ENCODE measurements at places on chromosomes 1 and 21. TPM values are rescaled to one million over a fixed set of nuclear protein-coding genes. Genes with fewer than 3 reads are reported as not detected.

The U2AF1 gene
- polyA plus RNA-seq, result 43.5 TPM

The MAEL gene
- polyA plus RNA-seq, result 2.7 TPM

The CFHR5 gene
- polyA plus RNA-seq, result not detected

The TMPRSS15 gene
- polyA plus RNA-seq, result 0.26 TPM

GRCh38 chr1:56189454-56189853, 389.9 kb downstream of the PLPP3 start:
- no peak for DNase-seq

DNA sequence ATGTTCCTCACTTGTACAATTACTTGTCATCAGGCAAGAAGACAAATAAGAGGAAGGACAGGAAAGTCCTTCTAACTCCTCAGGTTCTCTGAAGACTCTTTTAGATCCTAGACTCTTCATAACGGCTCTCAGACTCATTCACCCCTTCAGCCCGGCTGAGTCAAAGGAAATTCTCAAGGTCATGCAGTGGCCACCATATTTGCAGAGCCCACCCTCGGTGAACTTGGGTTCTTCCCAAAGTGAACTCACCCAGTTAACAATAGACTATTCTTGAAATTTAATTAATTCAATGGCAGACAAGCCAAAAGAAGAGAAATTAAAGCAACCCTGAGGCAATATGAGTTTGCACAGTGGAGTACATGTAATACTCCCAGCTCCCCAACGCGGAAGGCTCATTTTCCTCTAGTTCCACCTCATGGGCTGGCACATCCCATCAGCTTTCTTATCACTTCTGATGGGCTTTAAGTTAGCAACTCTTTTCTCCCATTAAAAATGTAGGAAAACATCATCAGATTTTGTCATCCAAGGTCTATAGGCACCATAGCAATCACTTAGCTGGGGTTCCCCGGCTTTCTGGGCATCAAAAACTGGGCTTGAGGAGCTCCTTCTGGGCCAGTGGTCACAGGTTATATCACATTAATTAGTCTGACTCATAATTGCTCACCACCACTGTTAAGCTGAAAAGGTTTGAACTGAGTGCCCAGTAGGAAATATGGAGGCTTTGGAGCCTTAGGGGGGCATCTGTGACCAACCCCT, 27.8 kb upstream of the TIAM1 start:
- DNase-seq, result no peak
